ENCODE measurements at places on chromosomes 11 and 22. TPM values are rescaled to one million over a fixed set of nuclear protein-coding genes. Genes with fewer than 3 reads are reported as not detected.

ZNF215 gene
- 4.6 TPM for total RNA-seq

DNA sequence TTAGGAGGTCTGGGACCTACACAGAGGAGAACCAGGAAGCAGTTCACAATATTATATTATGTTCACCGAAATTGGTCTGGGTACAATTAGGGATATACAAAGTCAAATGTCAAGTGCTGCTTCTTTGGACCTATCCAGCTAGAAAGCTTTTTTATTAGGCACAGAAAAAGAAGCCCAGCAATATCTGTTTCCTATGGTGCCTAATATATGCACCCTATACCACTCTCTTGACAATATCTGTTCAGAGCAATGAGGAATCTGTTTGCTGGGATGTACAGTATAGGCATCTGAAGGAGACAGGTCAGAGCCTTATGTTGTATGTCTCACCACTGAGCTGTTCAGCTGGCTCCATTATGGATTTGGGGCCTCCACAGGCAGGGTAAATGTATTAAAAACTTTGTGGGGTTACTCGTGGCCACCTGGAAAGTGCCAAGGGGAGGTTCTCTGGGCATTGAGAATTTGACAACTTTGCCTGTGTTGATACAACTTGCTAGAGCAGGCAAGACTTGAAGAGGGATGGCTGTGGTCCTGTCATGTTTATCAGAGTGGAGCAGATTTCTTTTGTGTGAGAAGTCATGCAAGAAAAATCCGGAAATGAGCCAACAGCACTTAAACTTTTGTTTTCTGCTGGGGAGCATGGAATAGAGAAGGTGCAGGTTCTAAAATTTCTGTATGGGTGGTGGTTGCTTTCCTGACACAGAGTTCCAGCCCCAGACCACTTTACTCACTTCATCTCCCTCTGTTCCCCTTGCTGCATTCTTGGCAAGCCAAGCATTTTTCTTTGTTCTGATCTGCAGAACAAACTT is 10.1 kb downstream of the STIM1 start:
- no peak for DNase-seq

CTSW gene
- total RNA-seq: not detected

NDUFS3 gene
- 150 TPM for total RNA-seq

- no peak for DNase-seq
Observed at GRCh38 chr22:26763633-26764361, 106.4 kb downstream of the MIAT start.

RAB3IL1 gene
- total RNA-seq: 2.1 TPM

SLC35E4 gene
- 2.4 TPM for total RNA-seq

GRCh38 chr11:114354076-114354475 is 46.2 kb downstream of the C11orf71 start:
- DNase-seq: no peak

Data from type B pancreatic cell (in vitro differentiated cells).